Renal pelvis (tissue), 12 donors: ENCODE measurements at places on chromosomes 11 and 22.

GRCh38 chr22:25060522-25061071 is 108.1 kb downstream of the KIAA1671 start:
- no peak for DNase-seq

DNA sequence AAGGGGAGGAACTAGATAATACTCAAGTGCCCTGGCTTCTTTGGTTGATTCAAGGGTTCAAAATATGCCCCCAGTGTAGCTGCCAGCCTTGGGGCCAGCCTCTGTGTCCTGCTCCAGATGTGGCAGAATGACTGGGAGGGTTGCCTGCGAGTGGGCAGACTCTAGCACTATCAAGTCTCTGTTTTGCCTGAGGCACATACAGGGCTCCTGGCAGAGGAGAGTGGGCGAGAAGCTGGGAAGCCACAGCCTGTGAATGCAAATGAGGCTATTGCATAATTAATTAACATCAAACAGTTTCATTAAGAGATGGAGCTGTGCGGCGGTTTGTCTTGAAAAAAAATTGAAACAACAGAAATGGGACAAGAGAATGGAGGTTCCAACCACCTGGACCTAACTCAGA is 50.8 kb downstream of the BUD13 start:
- DNase-seq, result no peak

DNA sequence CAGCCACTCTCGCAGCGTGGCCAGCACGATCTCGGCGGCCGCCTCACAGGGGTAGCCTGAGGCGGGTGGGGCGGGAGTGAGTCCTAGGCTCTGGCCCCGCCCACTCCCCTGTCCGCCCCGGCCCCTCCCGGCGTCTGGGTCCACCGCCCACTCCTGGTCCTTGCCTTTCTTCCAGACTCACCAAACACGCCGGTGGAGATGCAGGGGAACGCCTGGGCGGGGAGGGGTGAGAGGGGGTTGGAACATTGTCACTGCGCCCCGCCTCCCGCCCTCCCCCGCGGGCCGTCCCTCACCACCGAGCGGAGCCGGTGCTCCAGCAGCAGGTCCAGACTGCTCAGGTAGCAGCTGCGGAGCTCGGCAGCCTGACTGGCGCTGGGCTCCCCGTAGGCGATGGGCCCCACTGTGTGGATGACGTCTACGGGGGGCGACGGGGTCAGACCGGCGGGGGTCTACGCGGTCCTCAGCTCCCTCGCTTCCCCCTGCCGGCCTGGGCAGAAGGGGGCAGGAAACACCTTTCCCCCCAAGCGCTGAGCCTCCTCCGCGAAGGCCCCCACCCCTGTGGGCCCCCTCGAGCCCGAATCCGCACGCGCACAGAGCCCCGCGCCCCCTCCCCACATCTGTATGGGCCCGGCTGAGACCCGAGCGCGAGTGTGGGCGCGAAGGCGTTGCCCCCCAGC is 13.2 kb downstream of the OTUB1 start:
- no peak for DNase-seq

DNA sequence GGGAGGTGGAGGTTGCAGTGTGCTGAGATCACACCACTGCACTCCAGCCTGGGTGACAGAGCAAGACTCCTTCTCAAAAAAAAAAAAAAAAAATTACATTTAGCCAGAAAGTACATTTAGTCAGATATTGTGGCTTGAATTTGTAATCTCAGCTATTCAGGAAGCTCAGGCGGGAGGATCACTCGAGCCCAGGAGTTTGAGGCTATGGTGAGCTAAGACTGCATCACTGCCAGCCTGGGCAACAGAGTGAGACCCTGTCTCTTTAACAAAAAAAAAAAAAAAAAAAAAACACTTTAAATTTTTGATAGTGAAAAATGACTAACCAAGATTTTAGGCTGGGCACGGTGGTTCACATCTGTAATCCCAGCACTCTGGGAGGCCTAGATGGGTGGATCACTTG is 27.3 kb downstream of the MRTFA start:
- DNase-seq, result no peak

GRCh38 chr11:117839380-117839881 is 14.9 kb upstream of the FXYD2 start:
- no peak for DNase-seq

- DNase-seq, result no peak
These were observed 5.5 kb upstream of the MYO18B start for GRCh38 chr22:25736378-25737011.
